ENCODE measurements at places on chromosomes 16 and 17. TPM values are rescaled to one million over a fixed set of nuclear protein-coding genes. Genes with fewer than 3 reads are reported as not detected.

The KCNG4 gene
- not detected for total RNA-seq

The EVI2B gene
- total RNA-seq = under 0.01 TPM

The ADAT1 gene
- total RNA-seq = 69.9 TPM

DNA sequence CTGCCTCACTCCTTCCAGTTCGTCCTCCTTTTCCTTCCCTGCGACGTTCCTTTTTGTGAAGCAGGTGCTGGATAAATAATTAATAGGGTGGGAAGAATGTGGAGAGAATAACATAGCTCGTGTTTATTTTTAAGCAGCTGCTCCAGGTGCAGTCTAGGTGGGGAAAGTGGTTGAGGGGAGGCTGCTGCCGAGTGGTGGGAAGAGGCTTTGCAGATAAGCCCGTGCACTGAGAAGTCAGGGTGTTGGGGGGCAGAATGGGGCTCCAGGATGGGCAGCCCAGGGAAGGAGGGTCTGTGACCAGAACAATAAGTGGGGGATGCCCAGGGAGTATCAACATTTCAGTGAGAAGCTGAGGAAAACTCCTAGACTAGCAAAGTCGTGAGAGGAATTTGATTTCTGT lies 300.5 kb downstream of the CPPED1 start:
- no peak for DNase-seq

DNA sequence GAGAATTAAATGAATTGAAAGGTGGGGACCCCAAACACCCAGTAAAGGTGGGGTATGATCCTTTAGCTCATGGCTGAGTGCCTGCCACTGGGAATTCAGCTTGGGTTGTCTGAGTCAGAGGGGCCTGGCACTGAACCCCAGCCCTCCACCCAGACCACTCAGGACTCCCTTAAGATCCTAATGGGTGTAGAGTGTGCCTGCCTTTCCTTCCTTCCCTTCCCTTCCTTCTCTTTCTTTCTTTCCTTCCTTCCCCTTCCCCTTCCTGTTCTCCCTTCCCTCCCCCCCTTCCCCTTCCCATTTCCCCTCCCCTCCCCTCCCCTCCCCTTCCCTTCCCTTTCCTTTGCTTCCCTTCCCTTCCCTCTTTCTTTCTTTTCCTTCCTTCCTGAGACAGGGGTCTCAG lies 29.9 kb upstream of the GNA13 start:
- no peak for DNase-seq

GRCh38 chr16:17396762-17397498 lies 73.8 kb downstream of the XYLT1 start:
- peak; percentile 87 for DNase-seq

DNA sequence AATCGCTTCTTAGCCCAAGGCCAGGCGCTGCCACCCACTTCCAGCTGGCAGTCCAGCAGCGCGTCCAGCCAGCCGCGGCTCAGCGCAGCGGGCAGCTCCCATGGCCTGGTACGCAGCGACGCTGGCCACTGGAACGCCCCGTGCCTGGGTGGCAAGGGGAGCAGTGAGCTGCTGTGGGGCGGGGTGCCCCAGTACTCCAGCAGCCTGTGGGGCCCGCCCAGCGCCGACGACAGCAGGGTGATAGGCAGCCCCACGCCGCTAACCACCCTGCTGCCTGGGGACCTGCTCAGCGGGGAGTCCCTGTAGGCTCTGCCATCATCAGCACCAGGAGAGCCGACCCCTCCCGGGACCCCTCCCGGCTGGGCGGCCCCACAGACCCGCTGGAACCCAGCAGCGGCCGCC lies 24.0 kb downstream of the TMC6 start:
- DNase-seq = no peak

Measured in fibroblast of villous mesenchyme (primary cell).